ENCODE measurements at places on chromosomes 7 and 10.

DNA sequence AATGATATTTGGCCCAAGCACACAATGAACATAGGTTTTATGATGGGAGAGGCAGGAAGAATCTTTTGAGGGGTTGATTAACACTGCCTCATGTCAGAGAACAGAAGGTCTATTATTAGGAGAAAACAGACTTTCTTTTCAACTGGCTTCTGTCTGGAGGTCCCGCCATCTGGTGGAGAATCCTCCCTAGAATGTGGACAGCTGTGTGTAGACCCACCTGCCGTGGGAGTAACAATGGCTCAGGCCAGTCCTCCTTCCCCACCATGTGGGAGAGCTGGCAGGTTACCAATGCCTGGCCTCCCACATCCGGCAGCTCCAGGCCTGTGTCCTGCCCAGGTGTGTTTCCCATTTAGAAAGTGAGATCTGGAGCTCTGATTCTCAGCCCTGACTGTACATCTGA, 70.4 kb upstream of the AOAH start:
- no peak for DNase-seq

DNA sequence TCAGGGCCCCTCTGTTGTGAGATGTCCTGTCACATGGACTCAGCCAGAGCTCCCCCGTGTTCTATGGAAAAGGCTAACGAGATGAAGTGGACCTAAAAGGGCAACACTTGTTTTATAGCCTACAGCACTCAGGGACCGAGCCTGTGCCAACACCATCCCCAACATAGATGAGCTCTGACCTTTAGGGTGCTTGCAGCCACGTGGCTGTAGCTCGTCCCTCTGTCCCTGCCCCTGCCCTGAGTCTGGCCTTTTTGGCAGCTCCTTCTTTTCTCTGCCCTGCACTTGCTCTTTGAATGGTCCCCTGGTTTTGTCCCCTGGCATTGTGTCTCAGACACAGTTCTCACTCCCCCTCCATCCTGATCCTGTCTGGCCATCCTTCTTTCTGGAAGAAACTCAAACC, 81.2 kb upstream of the GDF10 start:
- no peak for DNase-seq

DNA sequence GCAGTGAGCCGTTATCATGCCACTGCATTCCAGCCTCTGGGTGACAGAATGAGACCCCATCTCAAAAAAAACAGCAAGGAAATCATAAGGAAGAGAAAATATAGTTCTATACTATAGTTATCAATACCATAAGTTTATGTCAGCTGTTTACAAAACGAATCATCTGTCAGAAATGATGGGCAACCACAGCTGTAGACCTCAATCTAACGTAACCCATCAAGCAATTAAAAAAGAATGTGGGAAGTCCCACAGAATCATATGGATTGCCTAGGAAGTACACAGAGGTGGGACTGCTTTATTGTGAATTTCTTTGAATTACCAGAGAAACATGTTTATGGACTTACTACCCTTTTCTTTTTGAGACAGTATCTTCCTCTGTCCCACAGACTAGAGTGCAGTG, 6.9 kb downstream of the NRBF2 start:
- no peak for DNase-seq

GRCh38 chr10:124622158-124622557, 122.0 kb downstream of the FAM53B start:
- no peak for DNase-seq

DNA sequence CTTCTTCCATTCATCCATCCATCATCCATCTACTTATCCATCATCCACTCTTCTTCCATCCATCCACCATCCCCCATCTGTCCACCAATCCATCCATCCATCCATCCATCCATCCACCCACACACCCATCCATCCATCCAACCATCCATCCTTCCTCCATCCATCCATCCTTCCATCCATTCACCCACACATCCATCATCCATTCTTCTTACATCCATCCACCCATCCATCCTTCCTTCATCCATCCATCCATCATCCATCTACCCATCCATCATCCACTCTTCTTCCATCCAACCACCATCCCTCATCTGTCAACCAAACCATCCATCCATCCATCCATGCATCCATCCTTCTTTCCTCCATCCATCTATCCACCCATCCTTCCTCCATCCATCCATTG, 429.3 kb downstream of the DNAJB6 start:
- DNase-seq, result no peak

GRCh38 chr10:15464381-15464780, 93.3 kb upstream of the FAM171A1 start:
- no peak for DNase-seq

- no peak for DNase-seq
Measured at GRCh38 chr7:44755698-44756627, 7.3 kb downstream of the ZMIZ2 start.

- DNase-seq, result no peak
Measured at GRCh38 chr7:2001601-2002442, 230.9 kb downstream of the MAD1L1 start.

- no peak for DNase-seq
Measured at GRCh38 chr10:63173468-63174232, 40.5 kb downstream of the NRBF2 start.

DNA sequence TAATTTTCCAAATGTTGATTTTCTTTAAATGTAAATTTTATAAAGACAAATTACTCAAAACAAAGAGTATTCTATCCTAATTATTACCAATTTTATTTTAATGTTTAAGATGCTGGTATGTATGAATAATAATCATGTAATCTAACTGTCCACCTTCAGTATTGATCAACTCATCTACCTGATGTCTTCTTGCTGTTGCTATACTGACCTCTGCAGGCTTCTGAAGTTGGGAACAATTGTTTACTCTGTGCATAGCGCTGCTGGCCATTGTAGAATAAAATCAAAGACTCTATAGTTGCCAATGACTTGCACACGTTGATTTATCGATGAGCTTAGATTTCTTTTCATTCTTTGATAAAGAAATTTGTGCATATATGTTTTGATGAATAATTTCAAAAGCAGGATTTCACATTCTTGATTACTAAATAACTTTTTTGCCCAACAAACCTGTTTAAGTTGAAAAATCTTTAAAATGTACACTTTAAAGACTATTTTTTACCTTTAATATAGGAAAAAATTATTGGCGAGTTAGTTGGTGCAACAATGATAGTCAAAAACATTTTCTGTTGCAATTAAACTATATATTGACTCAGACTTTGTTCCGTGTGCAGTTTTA, 282.3 kb downstream of the TFEC start:
- peak; percentile 32 for DNase-seq

GRCh38 chr10:133400624-133401424, 6.9 kb downstream of the MTG1 start:
- DNase-seq, result no peak

GRCh38 chr10:3805201-3805790, 20.3 kb upstream of the KLF6 start:
- DNase-seq, result peak; percentile 97

DNA sequence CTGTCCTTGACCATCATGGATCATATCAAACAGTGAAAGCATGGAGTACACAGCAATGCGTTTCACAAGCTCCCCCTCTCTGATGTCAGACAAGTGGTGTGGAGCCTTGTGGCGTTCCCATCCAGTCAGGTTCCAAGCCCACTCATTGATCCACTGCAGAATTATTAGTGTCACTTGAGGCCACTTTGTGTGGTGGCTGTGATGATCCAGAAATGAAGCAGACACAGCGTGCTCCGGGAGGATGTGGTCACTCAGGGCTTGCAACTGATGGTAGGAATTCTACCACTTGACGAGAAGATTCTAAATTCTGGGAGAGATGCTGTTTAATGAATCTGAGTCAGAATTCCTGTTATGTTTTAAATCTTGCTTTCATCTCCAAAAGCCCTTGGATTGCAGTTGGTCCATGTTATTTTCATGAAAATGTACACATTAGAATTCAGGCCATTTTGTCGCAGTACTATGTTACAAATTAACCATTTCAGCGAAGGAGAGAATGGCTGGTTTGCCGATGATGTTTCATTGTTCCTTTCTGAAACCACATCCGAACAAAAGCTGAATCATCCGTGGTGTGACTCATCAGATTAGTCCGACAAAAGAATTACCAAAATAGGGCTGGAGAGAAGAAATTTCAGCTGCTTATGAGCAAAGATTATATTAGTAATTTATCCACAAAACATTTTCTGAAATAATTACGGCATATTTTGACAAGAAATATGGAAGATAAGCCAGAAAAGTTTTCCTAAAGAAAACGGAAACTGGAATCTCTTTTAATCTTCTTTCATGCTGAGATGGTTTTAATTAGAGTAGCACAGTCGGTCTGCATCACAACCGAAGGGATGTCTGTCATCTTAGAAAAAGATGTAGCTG, 48.1 kb downstream of the INSYN2A start:
- DNase-seq, result peak; percentile 83

DNA sequence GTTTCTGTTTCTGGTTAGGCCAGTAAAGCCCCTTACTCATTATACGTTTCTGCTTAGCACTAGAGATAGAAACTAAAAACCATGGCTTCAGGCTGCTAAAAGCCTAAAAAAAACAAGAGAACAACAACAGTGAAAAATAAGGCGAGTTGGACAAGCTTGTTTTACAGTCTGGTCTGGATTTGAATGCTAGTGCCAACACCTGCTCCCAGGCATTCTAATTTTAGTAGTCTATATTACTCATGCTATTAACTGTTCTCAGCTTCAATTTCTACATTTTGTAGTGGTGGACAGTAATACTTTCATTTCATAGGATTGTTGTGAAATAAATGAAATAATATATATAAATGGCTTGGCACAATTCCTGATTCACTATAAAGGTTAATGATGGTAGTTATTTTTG, 108.5 kb downstream of the HBP1 start:
- DNase-seq, result no peak

DNA sequence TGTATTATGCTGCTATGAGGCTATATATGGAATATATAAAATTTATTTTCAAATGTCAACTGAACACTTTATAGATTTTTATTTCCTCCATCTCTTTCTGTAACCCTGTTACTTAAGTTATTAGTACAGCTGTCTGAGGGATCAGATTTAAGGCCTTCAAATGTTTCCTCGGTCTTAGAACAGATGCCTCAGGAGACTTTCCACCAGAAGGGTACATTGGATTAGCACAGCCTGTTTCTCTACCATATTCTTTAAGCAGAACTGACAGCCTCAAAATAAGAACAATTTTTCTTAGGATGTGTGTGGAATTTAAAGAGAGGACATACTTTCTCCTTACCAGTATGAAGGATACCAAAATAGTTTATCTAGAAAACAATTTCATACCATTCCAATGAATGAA, 53.0 kb upstream of the HGF start:
- no peak for DNase-seq

- peak; percentile 29 for DNase-seq
Measured at GRCh38 chr7:107236862-107237261, 68.1 kb downstream of the HBP1 start.

- DNase-seq, result no peak
Measured at GRCh38 chr10:30763918-30764317, 134.4 kb upstream of the LYZL2 start.

DNA sequence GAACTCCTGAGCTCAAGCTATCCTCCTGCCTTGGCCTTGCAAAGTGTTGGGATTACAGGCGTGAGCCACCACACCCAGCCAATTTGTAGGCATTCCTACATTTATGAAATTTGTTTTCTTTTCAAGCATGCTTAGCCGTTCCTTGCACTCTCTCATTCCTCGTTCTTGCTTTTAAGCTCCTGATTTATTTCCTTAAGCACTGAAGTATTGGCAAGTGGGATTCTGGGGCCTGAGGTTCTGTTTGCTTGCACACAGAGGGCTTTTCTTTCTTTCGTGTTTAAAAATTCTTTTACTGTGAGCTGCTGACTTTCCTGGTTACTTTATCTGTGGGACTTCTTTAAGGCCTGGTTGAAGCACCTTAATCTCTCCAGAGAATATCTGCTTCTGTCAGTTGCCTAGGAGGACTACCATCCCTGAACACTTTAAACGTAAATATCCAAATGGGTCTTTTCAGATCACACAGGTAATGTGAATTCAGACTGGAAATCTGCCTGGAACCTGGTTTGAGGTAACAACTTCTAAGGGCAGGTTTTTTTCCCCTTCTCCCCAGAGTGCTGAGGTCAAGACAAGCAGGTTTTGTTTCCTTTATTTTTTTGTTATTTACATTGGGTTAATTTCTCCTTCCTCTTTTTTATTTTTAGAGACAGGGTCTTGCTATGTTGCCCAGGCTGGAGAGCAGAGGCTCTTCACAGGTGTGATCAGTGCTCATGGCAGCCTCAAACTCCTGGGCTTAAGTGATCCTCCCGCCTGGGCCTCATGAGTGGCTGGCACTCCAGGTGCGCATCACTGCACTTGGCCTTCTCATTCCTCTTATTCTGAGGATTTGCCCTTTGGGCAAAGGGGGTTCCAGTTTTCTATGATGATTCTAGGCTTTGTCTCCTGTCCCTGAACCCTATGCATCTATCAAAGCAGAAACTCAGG, 102.9 kb downstream of the PFKFB3 start:
- DNase-seq, result no peak

GRCh38 chr7:21367081-21367480, 60.8 kb upstream of the SP4 start:
- DNase-seq, result no peak

DNA sequence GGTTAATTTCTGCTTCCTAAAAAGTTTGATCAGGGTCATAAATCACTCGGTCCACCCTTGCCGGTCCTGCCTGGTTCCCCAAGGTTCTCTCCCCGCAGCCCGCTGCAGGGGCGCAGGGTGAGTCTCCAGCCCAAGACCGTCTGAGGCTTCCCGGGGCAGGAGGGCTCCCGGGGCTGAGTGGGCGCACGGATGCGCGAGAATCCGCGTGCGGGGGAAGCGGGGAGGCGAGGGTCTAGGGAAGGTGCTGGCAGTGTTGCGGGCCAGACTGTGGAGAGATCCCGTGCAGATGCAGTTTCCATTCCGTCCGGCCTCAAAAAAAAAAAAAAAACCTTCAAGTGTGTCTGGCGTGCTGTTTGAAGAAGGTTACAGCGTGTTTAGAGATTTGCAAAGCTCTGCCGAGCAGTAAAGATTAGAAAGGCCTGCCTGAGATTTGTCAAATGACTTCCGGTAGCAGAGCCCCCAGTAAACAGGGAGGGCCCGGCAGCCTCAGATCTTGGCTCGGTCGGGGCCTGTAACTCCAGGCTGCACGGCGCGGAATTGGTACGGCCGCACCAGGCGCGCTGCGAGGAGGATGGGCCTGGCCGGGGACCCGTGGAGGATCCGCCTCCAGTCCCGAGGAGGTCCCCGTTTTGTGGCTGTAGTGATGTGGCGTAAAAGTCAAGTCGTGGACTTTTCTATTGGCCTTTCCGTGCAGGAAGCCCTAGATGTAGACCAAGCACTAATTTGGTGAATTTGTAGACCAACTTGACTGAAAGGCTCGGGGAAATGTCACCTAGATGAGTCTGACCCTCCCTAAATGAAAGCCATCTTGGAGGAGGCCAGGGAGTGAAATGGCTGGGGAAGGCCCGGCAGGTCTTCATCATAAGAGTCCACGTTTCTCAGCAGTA, 293.2 kb upstream of the NFE2L3 start:
- no peak for DNase-seq

DNA sequence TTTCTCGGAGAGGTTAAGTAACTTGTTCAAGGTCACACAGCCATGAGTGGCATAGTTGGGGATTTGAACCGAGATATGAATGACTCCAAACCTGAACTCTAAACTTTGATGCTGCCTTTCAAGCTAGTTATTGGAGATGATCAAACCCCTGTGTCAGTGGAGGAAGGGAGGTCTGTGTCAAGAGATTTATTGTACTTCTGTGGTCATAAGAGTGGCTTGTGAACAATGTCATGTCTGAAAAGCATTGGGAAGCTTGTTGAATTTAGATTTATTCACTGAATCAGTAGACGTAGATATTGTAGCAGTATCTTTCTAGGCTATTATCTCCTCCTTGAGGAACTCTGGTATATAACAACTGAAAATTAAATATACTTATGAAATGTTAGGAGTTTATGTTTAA, 27.3 kb downstream of the SNX10 start:
- no peak for DNase-seq

GRCh38 chr10:58137813-58138212, 129.9 kb downstream of the IPMK start:
- DNase-seq, result no peak
